ENCODE measurements at places on chromosomes 16 and 17.

GRCh38 chr17:79915850-79916430 lies 76.7 kb upstream of the CBX4 start:
- no peak for DNase-seq

GRCh38 chr16:89146211-89147005 lies 25.1 kb upstream of the CDH15 start:
- DNase-seq = no peak

GRCh38 chr16:2295056-2295798 lies 27.3 kb upstream of the RNPS1 start:
- DNase-seq = no peak

GRCh38 chr17:80002070-80002641 lies 33.5 kb downstream of the TBC1D16 start:
- DNase-seq = no peak

- DNase-seq = no peak
Measured at GRCh38 chr17:6476810-6477179, 32.5 kb downstream of the PIMREG start.

- no peak for DNase-seq
Measured at GRCh38 chr17:6054372-6054771, 15.8 kb upstream of the WSCD1 start.

- no peak for DNase-seq
Measured at GRCh38 chr16:26118575-26118974, 426.8 kb downstream of the HS3ST4 start.

DNA sequence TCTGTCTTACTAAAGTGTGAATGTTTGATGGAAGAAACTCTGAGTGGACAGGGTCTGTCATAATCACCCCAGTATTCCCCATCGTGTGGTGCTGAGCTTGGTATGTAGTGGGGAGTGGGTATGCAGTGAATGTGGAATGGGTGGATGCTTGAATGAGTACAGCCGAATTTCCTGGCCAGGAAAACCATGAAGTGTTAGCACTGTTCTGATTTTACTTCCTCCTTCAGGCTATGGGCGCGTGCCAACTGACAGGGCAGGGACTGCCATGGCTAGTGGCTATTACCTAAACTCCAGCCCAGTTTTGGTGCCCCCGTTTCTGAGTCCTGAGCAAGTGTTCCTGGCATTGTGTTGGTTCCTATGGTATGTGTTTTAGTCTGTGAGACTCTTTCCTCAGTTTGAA lies 48.6 kb downstream of the PRKCA start:
- no peak for DNase-seq

- no peak for DNase-seq
Measured at GRCh38 chr17:74211141-74211911, 2.0 kb upstream of the TTYH2 start.

DNA sequence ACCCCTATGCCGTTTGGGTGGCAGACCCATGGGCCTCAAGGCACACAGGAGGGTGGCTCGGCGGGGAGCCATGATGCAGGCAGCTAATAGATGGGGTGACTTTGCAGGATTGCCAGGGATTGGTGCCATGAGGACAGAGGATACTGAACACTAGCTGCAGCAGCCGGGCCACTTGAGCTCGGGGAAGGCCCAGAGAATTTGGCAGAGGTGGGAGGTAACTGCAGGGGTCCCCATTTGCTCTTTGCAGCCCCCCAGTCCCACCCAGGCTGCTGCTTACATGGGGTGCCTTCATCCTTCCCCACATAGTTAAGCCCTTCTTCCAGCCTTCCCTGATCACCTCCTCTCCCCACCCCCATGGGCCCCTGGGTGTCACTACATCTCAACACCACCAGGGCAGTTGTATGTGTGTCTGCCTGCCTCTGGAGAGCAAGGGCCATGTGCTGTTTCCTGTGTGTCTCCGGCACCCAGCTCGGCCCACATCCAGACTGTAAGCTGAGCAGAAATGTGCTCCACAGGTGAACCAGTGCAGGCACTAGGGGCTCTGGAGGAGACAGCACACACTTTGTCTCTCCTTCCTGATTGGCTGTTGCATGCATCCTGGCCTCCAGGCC lies 52.0 kb downstream of the SREBF1 start:
- DNase-seq = no peak

GRCh38 chr17:3739422-3740124 lies 15.9 kb downstream of the HASPIN start:
- DNase-seq = no peak

DNA sequence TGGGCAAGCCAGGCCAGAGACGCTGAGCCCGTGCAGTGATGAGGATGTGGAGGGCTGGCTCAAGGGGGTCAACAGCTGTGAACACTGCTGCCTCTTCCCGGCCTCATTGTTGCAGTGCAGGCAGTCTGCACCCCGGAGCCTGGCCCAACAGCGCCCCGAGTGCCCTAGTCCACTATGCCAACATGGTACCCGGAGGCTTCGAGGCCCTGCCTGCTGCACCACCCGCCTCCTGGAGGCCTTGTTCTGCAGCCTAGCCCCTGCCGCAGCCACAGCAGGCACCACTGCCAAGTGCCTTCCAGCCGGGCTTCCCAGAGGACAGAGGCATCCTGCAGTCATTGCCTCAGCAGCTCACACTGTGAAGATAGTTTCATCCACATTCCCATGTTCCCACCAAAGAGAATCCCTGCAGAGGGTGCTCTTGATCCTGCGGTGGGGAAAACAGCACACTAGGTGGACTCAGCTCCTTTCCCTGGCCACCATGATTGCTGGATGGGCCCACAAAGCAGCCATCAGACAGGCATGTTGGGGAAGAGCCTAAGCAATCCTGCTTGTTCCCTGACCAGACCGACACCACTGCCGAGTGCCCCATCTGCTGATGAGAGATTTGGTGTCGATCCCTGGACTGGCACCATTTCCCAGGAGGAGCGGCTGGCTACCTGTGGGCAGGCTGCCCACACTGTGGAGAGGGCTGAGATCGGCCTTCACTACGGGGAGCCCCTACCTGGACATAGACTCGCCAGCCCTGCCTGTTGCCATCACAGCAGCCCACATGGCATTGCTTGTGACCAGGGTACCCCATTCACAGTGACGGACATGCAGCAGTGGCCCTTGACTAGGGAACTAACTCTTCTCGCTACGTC lies 44.9 kb downstream of the USP22 start:
- no peak for DNase-seq

- no peak for DNase-seq
Measured at GRCh38 chr17:82013341-82013740, 9.3 kb downstream of the CENPX start.

DNA sequence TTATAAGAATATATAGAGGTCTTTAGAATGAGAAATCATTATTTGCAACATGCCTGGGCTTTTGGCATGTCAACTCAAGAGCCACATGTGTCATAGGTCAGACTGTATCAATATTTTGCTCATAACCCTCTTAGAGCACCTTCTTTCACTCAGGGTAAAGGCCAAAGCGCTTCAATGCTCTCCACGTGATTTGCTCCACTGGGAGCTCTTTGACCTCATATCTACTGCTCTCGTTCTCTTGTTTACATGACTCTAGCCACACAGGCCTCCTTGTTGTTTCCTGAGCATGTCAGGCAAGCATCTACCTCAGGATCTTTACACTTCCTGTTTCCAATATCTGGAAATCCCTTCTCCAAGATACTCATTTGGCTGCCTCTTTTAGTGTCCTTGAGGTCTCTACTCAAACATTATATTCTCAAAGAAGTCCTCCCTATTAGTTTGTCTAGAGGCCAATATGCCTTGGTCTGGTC lies 148.4 kb downstream of the TOX3 start:
- DNase-seq = no peak

- DNase-seq = no peak
Measured at GRCh38 chr16:57380671-57381462, 8.6 kb downstream of the CX3CL1 start.

GRCh38 chr16:85082173-85083050 lies 29.9 kb downstream of the CIBAR2 start:
- no peak for DNase-seq

GRCh38 chr17:38421171-38421841 lies 7.0 kb upstream of the ARHGAP23 start:
- DNase-seq = no peak

Data from activated CD4-positive, alpha-beta T cell treated with anti-CD3 and anti-CD28 coated beads, Interleukin-2, amount 50 U/mL, for 24 hours (primary cell).